Mesendoderm (in vitro differentiated cells): ENCODE measurements at places on chromosomes 11 and 22.

DNA sequence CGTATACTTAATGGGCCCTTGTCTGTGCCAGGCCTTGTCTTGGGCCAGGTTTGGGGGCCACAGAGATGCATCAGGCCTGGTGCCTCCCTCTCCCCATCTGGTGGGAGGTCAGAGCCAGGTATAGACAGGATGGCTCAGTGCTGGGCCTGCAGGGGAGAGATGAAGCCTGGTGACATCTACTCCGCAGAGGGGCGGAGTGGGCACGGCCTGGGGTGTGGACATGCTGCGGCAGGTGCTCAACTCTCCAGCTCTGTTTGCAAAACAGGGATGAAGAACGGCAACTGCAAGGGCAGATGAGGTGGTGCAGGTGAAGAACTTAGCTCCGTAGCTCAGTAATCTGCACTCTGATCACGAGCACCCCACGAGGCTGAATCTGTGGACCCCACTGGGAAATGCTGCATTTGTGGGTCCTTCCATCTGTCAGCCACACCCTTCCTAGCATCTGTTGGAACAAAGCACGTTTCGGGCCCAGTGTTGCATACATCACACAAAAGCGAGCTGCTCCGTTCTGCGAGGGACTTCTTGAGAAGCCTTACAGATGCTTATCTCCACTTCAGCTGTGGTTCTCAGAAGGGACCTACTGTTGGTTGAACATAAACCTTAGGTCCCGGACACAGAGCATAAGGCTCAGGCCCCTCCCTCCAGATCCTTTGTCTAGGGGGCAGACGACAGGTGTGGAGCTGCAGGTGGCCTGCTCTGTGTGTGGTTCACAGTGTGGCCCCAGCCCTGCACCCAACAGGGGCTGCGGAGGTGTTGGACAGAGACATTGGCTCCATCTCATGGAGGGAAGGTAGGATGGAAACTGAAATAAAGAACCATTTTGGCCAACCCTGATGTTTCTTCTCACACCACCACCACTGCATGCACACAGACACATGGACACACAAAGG lies 78.3 kb downstream of the LRRC32 start:
- no peak for DNase-seq

- peak; percentile 50 for DNase-seq
These were observed 9.5 kb upstream of the RIC3 start for GRCh38 chr11:8178297-8178696.

GRCh38 chr11:67276781-67277230 lies 10.5 kb downstream of the GRK2 start:
- DNase-seq = peak; percentile 61

GRCh38 chr22:48823941-48824340 lies 1003.7 kb downstream of the BRD1 start:
- DNase-seq = no peak

DNA sequence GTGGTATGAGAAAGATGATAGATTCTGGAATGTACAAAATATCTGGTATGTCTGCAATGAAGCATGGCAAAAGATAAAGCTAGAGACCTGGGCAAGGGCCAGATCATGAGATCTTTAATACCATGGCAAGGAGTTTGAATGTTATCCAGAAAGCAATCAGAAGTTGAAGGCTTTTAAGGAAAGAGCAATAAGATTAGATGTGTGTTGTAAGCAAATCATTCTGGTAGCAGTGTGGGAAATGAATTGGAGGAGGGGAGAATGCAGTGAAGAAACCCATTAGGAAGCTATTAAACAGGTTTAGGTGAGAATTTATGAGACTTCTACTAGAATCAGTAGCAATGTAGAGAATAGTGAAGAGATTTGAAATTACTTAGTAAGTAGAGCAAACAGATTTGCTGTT lies 32.2 kb upstream of the SYT9 start:
- DNase-seq = no peak

DNA sequence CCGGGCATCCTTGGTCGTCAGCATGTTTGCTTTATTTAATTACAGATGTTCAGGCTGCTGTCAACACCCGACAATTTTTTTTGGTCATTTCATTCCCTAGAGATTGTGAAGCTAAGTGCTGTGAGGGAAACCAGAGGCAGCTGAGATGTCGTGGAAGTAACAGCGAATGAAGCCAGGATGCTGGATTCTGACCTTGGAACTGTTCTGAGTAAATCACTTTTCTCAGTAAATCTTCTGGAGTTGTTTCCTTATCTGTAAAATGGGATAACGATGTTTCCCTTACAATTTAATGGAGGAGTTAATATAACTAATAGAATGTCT lies 390 bp upstream of the CKAP5 start:
- DNase-seq = no peak

GRCh38 chr11:75706260-75706729 lies 11.3 kb upstream of the MOGAT2 start:
- DNase-seq = peak; percentile 81

- no peak for DNase-seq
These were observed 87.7 kb upstream of the ANO3 start for GRCh38 chr11:26244207-26244606.

- DNase-seq = no peak
These were observed 1174.9 kb downstream of the BRD1 start for GRCh38 chr22:48652796-48653195.

DNA sequence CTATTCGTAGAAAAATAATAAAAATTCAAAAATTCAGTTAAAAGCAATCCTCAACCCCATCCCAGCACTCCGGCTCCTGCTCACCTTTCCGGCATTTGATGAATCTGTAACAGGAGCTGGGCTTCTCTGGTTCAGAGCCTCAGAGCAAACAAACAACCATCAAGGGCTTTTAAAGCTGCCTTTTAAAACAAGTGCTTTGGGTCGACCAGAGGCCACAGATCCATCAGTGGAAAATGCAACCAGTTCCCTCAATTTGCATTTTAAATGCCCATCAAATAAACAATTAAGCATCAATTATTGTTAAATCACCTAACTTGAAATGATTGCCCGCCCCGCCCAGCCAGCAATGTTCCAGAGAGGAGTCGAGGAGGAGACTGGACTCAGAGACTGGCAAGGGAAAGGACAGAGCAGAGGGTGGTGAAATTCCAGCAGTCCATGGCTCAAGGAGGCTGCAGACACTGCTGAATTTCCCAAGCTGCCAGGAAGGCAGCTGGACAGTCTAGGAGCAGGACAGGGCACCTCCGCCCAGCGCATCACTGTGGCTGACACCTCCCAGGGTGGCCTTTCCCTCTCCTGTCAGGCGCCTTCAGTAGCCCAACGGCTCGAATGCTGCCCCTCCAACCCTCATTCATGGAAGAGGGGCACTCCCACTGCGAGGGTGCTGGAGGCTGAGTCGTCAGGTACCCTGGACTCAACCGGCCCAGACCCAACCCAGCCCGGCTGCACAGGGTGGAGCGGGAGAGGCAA lies 7.5 kb downstream of the FXYD6 start:
- no peak for DNase-seq

DNA sequence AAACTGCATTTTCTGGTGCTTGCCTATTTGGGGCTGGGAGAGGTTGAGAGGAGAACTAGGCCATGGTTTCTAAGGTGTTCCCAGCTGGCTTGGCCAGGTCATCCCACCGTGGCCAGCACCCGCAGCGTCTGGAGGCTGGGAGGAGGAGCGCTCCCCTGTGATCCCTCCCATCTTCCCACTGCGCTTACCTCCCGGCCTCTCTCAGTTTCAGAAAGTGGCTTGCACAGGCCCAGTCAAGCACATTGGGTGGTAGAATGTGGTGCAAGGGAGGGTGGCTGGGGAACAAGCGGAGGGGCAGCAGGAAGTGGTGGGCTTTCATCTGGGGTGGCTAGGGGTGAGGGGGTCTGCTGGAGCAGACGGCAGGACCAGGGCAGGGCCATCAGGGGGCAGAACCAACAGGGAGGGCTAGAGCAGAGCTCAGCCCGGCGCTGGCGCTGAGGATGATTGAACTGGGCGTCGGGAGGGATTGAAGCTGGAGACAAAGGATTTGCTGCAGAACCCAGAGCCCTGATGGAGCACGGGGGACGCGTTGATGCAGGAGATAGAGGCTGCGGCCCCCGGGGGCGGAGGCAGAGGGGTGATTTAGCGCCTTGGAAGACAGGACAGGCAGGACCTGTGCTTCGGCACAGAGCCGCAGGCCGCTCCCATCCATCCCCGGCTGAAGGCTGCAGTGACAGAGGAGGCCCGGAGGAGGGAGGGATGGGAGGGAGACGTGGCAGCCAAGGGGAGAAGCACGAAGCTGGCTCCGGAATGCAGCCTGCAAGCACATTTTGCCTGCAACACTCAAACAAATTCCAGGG lies 76.0 kb downstream of the TRIM29 start:
- DNase-seq = peak; percentile 73

- no peak for DNase-seq
These were observed 1.3 kb downstream of the ELMOD1 start for GRCh38 chr11:107592231-107592590.

DNA sequence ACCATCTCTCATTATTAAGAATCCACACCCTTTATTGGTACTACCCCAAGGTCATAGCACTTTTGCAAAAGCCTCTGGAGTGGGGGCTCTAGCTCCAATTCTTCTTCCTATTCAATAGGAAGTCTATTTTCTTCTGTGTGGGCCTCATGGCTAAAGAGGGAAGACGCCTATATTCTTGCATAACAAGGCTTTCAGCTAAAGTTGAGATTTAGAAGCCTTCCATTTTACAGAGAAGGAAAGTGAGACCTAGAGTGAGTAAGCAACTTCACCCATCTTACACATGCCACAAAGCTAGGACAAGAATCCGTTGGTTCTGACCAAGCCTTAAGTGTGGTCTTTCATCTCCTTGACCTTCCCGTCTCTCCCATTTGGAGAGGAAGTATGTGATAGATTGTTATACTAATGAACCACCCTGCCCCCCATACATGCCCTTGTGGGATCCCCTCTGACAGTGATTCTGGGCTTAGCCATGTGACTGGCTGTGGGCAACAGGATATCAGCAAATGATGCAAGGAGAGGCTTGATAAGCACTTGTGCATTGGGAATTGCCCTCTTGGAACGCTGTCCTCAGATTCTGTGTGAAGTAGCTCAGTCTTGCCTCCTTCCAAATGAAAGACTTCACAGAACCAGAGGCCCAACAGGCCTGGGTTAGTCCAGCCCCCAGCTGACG lies 12.3 kb downstream of the BACE1 start:
- no peak for DNase-seq

DNA sequence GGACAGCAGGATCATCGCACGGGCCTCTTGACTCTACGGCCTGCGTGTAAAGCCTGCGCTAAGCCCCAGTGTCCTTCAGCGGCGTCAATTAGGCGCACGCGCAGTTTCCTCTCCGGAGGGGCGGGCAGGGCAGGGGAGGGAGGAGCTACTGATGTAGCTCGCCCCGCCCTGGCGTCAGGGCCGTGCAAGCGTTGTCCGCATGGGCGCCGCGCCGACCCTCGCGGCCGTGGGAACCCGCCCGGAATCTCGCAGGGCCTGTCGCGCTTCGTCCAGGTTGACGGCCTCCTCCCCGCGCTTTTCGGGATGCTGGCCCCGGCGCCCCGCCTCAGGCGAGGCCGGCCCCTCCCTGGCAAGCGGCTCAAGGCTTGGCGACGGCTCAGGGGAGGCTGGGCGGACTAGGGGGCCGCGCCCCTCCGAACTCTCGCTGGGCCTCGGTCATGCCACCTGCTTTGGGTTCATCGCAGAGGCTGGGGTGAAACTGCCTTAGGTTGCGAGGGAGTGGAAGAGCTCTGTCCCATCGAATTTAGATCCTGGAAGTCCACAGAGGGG lies 61.1 kb downstream of the ST3GAL4 start:
- DNase-seq = peak; percentile 77

DNA sequence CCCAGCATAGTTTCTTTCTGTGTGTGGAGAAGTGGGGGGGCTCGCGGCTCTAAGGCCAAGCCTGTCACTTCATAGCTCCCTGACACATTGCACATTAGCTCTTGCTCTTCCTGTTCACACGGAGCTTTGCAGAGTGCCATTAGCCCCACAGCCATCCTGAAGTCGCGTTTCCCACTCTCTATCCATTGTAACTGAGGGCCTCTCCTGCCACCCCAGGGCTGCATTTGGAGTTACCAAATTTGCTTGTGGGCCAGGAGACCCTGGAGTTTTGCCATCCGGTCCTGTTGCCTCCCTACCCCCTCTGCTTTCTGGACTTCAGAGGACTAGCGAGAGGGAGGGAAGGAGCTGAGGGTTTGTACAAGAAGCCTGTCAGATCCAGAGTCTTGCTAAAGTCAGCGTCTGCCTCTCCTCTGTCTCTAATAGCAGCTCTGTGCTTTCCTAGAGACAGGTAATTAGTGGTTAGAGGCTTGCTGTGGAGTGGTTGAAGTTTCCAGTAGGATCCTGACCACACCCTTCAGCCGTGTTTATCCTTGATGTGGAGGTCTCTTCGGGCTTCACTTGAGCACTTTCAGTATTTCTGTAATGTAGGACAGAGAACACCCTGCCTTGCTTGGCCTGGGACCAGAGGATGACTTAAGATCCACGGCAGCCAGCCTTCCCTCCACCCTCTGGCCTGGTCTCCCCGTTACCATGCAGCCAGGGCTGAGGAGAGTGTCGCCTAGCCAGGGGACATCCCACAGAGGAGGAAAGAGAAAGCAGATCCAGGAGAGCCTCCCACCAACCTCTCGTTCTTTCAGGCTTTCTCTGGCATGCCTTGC lies 14.1 kb downstream of the DCPS start:
- no peak for DNase-seq

DNA sequence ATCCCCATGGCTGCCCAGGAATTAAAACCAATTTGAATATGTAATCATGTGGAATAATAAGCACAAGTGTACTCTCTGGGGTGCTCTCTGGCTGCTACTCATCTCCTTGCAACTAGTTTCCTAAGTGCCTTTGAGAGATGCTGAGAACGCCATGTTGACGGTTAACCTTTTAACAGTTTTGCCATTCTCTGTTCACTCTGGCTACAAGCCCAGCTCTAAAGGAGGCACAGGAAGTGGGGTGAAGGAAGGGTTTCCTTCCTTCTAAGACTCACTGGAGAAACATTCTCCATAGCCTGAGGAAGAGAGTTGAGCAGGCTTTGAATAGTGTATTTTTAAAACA lies 122.0 kb upstream of the ZC3H12C start:
- no peak for DNase-seq

DNA sequence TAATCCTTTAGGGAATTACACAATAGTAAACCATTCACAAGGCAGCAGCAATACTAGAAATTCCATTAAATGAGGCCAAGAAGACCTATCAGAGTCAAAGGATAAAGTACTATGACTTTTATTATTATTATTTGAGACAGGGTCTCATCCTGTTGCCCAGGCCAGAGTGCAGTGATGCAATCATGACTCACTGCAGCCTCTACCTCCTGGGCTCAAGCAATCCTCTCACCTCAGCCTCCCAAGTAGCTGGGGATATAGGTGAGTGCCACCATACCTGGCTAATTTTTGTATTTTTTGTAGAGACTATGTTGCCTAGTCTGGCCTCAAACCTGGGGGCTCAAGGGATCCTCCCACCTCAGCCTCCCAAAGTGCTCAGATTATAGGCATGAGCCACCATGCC lies 51.8 kb downstream of the TTC28 start:
- no peak for DNase-seq

DNA sequence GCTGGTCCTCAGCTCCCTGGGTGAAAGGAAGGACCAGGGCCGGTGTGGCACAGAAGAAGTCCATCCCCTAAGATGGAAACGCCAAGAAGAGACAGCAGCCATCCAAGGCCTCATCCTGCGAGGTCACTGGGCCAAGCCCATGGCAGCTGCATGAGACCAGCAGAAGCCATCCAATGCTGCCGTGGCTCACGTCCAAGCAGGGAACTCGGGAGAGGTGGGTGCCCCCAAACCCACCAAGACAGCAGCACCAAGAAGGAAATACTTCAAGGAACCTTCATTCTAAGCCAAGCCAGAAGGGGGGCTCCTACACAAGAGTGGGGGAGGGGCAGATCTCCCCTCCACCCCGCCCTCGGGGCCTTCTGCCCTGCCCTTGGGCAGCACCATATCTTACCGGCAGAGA lies 49.6 kb downstream of the IGSF9B start:
- no peak for DNase-seq

- DNase-seq = no peak
These were observed 319.2 kb downstream of the MN1 start for GRCh38 chr22:27482402-27482801.

GRCh38 chr11:57163160-57163868 lies 18.4 kb upstream of the LRRC55 start:
- no peak for DNase-seq
